Stimulated activated CD4-positive, alpha-beta T cell treated with anti-CD3 and anti-CD28 coated beads, Interleukin-15, amount 100 ng/mL, for 24 hours (primary cell): ENCODE measurements at places on chromosomes 16 and 17.

DNA sequence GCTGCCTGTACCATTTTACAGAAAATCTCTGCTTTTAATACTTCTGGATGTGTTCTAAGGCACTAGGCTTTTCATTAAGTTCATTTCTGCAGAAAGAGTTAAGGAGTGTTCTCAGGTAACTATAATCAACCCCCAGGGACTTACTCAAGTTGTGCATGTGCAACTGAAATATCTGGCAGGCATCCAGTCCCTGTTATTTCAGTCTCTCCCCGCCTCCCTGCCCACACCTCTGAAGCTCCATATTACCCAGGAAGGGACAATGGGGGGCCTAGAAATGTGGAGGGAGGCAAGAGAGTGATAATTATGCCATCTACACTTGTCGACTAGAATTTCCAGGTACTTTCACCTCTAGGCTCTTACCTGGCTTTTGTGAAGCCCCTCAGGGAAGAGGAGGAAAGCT is 432.2 kb downstream of the MAF start:
- DNase-seq, result no peak

DNA sequence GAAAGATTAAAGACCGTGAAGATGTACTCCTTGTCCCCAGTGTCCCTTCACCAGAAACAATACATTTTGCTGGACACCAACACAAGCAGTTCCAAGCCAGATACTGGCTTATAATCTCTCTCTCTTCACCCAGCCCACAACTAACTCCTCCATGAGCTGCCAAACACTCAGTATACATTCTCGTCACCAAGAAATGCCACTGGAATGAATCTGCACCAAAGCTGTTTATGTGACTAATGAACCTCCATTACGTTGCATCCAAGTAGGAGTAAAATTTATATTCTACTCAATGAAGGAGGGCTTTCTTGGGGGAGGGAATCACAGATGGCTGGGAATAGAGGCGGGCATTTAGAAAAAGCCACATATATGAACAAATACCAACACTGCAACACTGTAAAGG is 20.9 kb upstream of the SOX9 start:
- no peak for DNase-seq

- DNase-seq, result peak; percentile 52
Observed at GRCh38 chr17:28982131-28982793, 23.6 kb downstream of the SEZ6 start.

DNA sequence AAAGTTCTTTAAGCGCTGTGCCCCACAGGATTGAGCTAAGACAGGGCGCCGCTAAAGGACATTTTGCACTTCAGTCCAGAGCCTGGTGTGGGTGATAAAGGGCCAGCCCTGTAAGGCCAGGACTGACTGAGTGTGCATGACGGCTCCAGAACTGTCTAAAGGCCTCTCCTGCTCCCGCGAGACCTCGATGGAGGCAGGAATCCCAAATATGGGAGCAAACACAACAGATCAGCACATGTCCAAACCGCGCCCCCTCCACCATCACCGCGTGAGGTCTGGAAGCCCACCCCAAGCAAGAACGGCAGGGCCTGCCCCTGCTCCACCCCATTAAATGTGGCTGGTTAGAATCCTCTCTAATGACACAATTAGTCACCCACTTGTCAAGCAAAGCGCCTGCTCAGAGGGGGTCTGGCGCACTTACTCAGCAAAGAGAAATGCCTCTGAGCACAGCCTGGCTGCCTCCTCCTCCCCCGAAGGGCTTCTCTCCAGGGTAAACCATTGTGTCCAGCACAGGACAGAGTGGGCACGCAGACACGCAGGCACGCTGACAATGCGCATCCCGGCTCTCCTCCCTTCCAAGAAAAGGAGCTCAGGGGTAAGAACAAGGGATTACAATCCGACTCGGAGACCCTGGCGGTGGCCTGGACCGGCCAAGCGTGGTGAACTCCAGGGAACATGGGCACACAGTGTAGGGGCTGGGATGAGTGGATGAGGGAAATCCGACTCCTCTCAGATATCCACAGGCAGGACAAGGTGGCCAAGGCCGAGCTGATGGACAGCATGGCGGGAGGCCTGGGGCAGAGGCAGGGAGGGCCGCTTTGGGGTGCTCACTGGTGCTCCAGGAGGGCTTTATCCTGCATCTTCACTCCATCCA is 1.5 kb downstream of the MXRA7 start:
- no peak for DNase-seq

- DNase-seq, result no peak
Observed at GRCh38 chr17:66378296-66378695, 75.9 kb downstream of the PRKCA start.

- DNase-seq, result no peak
Observed at GRCh38 chr17:77535435-77535834, 394.7 kb downstream of the SEC14L1 start.

- peak; percentile 73 for DNase-seq
Observed at GRCh38 chr16:3029491-3030221, 5.8 kb downstream of the THOC6 start.
